ENCODE measurements at places on chromosomes 16 and 17.

GRCh38 chr17:38857271-38857670, 3.8 kb upstream of the RPL23 start:
- no peak for DNase-seq

GRCh38 chr17:72572604-72573491, 452.0 kb downstream of the SOX9 start:
- DNase-seq: no peak

GRCh38 chr16:27267037-27267677, 1.4 kb downstream of the NSMCE1 start:
- DNase-seq: no peak

DNA sequence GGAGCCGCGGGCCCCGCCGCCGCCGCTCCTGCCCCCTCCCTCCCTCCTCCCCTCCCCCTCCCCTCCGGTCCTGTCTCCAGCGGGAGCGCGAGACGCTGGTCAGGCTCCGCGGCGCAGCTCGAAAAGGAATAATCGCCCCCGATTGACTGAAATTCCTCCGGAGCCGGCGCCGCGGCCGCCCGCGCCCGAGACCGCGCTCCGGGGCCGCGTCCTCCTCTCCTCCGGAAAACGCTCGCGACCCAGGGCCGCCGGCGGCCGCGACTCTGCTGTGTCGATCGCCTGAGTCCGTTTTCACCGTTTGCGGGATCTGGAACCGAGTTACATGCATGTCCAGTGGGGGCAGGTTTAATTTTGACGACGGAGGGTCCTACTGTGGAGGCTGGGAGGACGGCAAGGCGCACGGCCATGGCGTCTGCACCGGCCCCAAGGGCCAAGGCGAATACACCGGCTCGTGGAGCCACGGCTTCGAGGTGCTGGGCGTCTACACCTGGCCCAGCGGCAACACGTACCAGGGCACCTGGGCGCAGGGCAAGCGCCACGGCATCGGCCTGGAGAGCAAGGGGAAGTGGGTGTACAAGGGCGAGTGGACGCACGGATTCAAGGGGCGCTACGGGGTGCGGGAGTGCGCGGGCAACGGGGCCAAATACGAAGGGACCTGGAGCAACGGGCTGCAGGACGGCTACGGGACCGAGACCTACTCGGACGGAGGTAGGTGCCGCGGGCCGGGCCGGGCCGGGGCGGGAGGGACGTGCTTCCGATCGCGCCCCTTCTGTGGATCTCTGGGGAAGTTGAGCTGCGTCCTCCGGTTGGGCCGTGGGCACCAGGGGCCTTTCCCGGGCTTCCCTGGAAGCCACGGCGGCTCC, 744 bp downstream of the JPH3 start:
- DNase-seq: peak; percentile 55

GRCh38 chr16:3481696-3482658, 13.3 kb downstream of the C16orf90 start:
- no peak for DNase-seq

DNA sequence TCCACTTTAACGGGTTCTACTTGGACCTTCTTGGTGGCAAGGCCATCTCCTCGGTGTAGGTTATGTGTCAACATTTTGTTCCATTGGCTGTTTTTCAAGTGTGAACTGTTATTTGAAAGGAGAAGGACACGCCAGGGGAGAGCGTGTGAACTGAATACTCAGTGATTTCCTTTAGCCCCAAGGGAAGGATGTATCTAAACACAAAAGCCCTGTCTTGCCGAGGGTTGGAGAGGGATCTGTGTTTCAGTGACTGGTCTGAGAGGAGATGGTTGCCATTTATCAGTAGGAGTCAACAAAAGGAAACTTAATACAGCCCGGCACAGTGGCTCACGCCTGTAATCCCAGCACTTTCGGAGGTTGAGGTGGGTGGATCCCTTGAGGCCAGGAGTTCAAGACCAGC, 50.0 kb downstream of the USP10 start:
- DNase-seq: no peak

DNA sequence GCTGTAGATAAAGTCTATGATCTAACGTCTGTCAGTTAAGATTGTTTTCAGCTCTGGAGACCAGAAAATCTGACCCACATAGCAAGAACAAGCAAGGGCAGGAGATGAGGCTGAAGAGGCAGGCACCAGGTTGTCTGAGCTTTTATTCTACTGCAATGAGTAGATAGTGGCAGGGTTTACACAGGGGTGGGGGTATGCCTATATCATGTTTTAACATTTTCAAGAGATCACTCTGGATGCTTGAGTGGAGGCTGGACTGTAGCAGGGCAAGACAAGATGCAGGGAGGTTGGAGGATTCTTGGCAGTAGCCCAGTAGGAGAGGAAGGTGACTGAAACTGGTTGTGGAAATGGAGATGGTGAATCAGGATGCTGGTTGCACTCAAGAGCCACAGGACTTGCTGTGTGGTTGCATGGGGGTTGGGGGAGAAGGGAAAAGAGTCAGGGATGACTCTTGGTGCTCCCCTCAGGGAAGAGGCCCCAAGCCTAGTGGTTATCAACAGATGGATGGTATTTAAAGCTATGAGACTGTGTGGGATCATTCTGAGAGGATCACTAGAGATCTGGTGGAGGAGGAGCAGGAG, 143.1 kb upstream of the KCNJ18 start:
- DNase-seq: no peak

DNA sequence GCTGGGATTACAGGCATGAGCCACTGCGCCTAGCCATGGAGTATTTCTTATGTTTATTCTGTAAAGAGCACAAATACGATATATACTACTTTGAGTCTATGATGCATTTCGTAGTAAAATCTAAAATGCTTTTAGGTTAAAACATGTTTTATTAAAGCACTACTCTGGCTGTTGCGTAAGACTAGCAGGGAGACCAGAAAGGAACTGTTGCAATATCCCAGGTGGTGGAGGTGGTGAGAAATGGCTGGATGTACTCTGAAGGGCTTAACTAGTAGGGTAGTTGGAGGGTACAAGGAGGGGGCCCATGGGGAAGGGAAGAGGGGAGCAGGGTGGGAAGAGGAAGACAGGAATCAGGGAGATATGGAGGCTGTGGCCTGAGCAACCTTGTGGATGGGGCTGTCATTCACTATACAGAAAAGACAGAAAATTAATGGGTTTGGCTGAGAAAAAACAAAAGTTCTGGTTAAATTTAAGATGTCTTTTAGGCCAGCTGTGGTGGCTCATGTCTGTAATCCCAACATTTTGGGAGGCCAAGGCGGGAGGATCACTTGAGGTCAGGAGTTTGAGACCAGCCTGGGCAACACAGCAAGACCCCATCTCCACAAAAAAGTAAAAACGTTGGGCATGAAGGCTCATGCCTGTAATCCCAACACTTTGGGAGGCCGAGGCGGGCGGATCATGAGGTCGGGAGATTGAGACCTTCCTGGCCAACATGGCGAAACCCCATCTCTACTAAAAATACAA, 35.8 kb downstream of the ST3GAL2 start:
- no peak for DNase-seq

DNA sequence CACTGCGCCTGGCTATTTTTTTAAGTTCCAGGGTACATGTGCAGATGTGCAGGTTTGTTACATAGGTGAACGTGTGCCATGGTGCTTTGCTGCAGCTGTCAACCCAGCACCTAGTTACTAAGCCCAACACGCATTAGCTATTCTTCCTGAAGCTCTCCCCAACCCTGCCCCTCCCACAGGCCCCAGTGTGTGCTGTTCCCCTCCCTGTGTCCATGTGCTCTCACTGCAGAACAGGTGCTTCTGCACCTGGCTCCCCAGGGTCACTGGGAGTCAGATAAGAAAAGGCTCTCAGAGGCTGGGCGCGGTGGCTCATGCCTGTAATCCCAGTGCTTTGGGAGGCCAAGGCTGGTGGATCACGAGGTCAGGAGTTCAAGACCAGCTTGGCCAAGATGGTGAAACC, 6.2 kb downstream of the HASPIN start:
- no peak for DNase-seq

DNA sequence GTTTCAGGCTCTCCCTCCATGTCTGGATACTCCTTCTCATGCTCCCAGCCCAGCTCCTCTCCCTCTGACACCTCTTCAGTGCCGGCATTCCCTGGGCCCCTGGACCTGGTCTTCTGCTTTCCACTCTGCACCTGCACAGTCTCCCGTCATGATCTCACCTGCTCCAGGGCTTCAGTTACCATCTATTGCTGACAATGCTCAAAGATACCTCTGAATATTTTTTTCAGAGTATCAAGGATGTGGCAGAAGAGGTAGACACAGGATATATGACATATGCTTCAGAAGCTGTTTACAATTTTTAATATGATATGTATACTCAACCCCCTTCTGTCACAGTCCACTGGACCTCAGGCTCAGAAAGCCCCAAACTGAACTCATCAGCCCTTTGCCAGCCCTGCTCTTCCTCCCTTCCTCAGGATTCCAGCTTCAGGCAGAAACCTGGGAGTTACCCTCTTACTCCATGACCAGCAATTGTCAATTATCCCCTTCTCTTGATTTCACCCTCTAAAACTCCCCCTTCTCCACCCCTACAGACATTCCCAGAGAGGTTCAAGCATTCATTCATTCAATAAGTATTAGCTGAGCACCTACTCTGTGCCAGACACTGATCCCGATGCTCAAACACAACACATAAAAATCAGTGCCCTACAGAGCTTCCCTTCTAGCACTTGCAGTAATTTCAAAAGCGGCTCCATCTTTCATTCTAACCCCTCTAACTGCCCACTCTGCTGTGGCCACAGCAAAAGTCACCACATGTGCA, 7.8 kb upstream of the MLLT6 start:
- no peak for DNase-seq

DNA sequence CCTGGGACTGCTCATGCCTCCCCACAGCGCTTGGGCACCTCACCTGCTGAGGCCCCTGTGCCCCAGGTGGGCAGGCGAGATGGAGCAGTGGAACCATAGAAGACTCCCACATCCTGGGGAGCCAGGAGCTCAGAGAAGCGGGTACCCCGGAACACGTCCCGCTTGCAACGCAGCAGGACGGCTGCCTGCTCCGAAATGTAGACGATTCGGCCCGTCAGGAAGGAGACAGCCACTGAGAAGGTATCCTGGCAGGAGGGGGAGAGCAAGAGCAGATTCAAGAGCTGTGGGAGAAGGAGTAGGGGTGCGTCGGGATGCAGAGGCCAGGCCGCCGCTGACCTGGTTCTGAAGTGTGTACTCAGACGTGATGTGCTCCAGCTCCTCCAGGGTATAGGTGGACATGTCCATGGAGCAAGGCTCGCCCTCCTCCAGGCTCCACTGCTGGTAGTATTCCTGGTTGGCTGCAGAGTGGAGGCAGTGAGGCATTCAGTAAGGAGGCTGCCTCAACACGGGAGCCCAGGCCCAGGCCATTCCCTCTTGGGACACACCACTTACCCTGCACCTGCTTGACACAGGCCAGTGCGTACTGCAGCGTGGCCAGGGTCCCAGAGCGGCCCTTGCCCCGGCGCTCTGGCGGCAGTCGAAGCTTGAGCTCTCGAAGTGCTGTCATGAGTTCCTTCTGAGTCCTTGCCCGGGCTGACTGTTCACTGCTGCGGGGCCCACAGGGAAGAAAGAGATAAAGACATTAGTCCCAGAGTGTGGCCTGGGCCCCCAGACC, 2.6 kb downstream of the PER1 start:
- DNase-seq: no peak

DNA sequence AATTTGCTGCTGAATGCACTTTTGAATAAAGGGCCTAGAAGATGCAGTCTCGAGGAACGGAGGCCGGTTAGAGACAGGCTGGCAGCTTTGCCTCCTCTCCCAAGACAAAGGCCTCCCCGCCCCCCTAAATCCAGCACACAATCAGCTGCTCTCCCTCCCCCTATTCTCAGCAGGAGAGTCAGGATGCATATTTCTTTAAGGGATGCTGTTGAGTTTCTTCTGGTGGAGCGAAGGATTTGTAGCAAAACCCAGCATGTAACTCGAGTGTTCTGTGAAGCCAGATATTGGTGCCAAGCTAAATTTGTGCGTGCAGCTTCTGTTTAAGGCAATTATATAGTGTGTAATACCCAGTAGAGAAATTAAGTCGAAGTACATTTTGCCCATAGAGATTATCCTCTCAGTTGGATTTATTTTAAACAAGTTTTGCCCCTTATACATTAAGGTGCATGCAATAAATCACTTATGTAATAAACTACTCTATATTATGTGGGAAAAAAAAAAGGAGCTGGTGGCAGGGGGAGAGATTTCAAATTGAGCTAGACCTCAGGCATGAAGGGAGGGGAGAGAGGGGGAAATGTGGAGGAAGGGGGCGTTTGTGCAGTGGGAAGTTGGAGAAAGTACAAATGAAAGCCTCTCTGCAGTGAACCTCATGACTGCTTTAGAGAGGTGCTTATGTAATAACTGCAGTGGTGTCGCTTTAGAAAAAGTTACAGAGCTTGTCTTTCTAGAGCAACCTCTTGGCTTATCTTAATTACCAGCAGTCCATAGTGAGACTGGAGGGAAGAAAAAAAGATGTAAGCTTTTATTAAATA, 599.2 kb downstream of the MAF start:
- DNase-seq: peak; percentile 30

DNA sequence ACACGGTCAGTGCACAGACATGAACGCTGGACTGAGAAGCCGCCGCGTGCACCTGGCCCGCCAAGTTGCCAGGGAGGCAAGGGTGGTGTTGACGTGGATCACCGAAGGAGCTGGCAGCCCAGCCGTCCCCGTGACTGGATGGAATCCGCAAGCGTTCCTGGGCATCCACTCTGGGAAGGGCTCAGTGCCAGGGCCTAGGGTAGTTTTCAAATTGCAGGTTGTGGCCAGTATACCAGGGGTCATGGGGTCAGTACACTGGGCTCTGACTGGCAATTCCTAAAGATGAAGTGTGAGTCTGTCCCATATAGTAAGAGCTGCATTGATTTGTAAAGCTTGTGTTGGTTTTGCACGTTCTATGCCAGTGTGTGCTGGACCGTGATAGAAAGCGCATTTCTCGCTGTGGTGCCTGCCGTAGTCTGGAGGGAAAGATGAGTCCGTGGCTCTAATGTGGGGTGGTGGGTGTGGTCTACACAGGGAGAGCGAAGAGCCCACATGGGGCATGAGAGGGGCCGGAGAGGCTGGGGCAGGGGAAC, 21.1 kb upstream of the METRNL start:
- DNase-seq: no peak

- peak; percentile 51 for DNase-seq
These were observed 21.1 kb upstream of the SPATA32 start for GRCh38 chr17:45282683-45283644.

DNA sequence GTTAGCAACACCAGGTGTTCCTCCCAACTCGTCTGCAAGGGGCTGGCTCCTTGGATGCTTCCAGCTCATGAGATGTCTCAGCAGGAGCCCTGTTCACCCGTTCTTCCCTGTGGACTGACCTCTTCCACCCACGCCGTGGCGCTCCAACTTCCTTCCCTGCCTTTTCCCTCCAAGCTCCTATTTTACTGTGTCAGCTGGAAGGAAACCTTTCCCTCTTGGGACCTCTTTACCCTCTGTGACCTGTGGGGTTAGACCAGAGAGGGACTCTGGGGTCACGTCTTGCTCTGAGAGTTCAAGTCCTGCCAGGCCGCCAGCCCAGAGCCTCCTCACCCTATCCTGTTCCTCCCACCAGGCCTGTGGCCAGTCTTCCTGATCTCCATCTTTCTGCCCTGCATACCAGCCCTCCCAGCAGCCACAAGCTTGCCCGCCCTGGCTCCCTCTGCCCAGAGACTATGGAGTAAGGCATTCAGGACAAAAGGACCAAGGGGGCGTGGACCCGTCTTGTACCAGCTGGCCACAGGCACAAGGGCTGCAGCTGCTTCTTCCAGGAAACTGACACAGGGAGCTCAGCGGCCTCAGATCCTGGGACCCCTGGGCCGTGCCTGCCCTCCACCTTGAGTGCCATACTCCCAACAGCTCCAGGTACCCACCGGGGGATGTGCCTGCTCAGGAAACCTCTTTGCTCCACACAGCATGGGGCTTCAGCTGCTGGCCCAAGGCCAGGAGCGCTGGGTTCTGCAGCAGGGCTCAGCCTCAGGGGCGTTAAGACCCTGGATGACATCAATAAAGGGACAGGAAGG, 3.0 kb downstream of the PAQR4 start:
- DNase-seq: no peak
